ENCODE measurements at places on chromosomes 16 and 17. TPM values are rescaled to one million over a fixed set of nuclear protein-coding genes. Genes with fewer than 3 reads are reported as not detected.

DNA sequence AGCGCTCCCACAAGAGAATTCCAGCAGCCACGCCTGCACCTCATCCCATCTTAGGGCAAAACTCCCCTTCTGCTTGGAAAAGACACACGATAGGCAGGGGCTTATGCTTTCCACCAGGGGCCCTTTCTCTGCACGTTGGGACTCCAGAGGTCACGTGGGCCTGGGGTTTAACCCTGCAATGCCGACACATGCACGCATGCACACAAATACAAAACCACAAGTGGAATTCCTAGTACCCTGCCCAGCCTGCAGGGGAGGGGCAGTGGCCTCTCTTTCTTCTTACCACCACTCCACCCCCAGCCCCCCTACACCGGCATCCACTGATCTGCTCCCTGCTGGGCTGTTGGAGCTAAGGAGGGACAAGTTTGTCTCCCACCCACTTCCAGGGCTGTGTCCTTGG, 16.8 kb upstream of the CCDC182 start:
- DNase-seq, result peak; percentile 39

DNA sequence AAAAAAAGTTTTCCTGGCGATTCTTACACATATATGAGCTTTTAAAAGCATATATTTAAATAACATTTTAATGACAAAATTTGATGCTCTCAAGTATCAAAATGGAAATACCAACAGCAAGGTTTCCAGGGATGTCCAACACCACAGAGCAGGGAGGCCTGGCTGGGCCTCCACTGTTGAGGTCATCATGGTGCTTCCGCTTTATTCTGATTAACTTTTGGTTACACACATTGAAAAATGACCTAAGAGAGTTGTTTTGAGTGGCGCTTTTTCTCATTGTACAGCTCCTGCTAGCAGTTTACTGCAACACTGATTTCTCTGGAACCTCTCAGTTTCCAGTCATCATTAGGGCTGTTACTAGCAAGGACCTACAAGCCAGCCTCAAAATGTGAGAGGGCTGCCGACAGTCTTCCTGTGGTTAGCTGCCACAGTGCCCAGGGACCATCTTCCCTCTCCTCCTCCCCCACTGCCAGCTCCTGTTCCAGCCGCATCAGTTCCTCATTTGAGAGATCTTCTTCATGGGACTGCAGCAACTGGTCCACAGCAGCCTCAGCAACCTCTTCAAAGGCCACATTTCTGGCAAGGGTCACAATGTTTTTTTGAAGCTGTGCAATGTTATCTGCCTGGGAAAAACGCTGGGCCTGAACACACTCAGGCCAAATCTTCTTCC, 21.3 kb downstream of the DEF8 start:
- DNase-seq, result no peak

- DNase-seq, result no peak
Measured at GRCh38 chr17:80943346-80944145, 48.1 kb upstream of the CHMP6 start.

DNA sequence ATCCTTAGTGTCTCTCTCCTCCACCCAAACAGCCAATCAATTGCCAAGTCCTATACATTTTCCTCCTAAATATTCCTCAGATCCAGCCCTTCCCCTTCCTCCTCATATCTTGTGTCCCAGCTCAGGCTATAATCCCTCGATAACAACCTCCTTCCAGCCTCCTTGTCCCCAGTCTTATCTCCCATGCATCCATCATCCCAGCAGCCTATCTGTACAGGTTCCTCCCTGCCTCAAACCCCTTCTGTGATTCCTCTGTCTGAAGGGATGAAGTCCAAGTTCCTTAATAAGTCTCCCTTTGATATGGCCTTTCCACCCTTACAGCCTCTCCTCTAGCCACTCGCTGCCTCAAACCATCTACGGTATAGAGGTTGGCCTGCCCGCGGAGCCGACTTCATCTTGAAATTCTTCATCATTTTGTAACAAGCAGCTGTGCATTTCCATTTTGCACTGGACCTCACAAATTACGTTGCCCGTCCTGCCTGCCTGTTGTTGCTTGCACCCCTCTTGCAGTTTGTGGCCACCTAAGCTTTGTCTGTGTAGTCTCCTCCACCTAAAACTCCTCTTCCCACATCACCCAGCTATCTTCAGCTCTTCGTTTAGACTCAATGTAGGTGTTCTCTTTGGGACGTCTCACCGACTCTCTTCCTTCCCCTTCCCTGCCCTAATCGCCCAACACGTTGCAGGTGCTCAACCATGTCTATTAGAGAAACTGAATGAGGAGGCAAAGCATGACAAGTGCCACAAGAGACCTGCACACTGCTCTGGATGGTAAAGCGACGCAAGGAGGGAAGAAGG, 786 bp upstream of the CDK5RAP3 start:
- DNase-seq, result no peak

- no peak for DNase-seq
Measured at GRCh38 chr16:25823891-25824290, 132.1 kb downstream of the HS3ST4 start.

- no peak for DNase-seq
Measured at GRCh38 chr17:28725660-28726225, 290 bp downstream of the TLCD1 start.

GRCh38 chr17:16377941-16378341, 3.0 kb upstream of the UBB start:
- DNase-seq, result peak; percentile 56

- no peak for DNase-seq
Measured at GRCh38 chr16:81158964-81159363, 62.8 kb upstream of the GCSH start.

DNA sequence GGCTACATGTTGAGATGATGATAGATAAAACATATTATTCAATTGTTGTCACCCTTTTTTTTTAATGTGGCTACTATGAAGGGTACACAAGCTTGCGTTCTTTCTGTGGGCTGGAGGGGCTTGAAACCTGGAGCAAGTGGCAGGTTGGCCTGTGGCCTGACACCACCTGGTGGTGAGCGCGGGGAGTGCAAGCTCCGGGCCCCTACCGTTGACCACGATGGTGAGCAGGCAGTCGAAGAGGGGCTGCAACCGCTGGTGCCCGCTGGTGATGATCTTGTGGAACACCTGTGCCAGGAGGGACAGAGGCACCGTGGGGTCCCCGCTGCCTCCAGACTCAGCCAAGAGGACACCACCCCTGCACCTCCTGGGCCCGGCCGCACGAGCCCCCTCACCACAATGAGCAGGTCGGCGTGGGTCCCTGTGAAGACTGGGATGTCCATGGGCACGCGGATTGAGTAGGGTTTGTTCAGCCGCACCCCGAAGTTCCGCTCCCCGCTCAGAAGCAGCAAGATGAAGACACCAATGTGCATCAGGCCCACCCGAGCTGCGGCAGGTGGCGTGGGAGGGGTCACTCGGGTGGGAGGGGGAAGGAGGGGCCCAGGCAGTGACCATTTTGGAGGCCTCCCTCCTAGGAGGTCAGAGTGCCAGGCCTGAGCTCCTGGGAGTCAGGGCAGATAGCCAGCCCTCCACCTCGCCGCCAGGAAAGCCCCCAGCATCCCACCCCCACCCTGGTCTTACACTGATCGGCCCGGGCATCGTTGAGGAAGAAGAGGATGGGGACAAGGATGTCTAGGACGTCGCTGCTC, 14.4 kb downstream of the HID1 start:
- peak; percentile 70 for DNase-seq

GRCh38 chr16:88840600-88841215, 16.0 kb downstream of the GALNS start:
- DNase-seq, result no peak

DNA sequence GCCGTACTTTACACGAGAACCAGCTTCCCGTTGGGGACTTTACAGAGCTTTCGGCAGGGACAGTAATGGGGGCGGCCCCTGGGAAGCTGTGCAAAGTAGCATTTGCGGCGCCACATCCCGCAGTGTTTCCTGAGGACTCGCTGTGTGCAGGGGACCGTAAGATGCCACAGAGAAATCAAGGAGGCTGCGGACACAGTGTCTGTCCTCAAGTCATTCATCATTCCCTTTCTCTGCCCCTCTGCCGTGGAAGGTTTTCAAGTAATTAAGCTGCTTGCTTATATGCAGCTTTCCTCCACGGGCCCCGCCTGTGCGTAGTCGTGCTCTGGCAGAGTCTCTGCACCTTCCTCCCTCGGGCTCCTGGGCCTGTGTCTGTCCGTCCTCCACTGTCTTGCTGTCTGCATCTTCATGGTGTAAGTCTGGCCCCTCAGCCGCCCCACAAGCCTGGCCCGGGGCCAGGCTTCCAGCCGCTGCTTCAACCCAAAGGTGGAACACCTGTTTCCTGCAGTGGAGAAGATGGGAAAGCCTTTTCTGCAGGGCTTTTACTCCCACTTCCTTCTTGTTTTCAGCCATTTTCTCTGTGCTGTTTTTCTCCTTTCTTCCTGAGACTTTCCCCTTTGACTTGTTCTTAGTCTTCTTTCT, 216.9 kb upstream of the CHMP6 start:
- no peak for DNase-seq

DNA sequence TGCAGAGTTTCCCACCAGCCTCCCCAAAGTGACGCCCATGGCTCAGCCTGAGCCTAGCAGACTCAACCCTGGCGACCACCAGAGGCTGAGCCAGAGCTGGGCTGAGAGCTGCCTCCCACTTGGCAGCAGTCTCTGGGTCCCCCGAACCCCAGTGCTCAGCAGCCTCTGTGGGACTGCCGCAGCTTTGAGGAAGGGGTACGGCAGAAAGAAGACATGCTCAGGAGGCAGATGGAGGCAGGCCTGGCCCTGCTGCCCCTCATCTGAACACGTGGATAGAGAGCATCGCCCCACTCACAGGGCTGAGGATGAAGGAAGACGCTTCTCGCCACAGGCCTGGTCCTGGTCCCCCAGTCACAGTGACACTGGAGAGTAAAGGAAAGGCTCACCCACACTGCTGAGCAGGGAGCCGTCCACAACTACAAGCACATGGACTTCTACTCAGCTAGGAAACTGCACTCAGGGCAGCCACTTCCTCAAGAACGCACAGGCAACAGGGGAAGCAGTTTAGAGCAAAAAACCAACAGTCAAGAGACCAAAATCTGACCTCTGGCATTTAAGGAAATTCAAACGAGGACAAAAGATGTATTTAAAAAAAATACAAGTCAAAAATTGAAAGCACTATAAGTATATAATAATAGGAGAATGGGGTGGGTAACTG, 45.2 kb upstream of the GSG1L start:
- no peak for DNase-seq

- DNase-seq, result no peak
Measured at GRCh38 chr16:51418258-51418657, 267.2 kb upstream of the SALL1 start.

DNA sequence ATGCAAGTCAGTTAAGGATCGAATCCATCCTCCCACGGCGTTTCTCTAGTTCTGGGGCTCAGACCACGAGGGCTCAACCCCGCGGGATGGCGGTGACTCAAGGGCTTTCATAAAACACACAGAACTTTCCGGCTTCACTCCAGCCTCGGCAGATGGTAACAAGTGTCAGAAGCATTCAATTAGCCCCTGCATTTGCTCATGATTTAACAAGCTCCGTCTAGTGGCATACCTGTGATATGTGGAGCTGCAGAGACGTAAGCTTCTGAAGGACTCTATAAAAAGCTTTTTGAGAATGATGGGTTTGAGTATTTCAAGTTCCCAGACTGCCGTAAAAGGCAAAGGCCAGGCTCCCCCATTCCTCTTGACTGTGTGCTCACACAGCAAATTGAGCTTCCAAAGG, 91.3 kb upstream of the SEC14L1 start:
- DNase-seq, result peak; percentile 53

PRSS21 gene
- not detected for total RNA-seq

HOXB4 gene
- total RNA-seq, result 6.7 TPM

BMERB1 gene
- total RNA-seq, result 17.5 TPM

IGF2BP1 gene
- total RNA-seq, result 14.9 TPM

HS3ST3A1 gene
- 3.8 TPM for total RNA-seq

PMP22 gene
- 113 TPM for total RNA-seq

KRT27 gene
- 0.14 TPM for total RNA-seq

PABPN1L gene
- not detected for total RNA-seq

INTS2 gene
- total RNA-seq, result 13.5 TPM

Data from lung (tissue), 17 donors.